D341Med (cell line): ENCODE measurements at places on chromosomes 7 and 10.

DNA sequence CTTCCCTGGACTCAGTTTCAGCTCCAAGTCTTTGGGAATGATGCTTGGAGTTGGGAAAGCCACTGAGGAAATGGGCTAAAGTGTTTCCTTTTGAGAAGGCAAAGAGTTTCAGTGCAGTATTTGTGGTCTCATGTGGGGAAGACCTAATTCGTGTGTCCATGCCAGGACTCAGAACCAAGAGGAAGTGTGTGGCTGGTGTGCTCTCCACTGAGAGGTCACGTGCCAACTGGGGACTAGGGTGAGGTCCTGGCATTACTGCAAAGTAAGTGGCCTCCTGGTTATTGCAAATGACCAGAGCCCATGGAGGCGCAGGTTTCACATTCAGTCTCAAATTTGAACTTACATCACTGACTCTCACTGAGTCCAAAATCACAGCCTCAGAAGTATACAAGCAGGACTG is 48.6 kb upstream of the ITPRID1 start:
- no peak for DNase-seq

DNA sequence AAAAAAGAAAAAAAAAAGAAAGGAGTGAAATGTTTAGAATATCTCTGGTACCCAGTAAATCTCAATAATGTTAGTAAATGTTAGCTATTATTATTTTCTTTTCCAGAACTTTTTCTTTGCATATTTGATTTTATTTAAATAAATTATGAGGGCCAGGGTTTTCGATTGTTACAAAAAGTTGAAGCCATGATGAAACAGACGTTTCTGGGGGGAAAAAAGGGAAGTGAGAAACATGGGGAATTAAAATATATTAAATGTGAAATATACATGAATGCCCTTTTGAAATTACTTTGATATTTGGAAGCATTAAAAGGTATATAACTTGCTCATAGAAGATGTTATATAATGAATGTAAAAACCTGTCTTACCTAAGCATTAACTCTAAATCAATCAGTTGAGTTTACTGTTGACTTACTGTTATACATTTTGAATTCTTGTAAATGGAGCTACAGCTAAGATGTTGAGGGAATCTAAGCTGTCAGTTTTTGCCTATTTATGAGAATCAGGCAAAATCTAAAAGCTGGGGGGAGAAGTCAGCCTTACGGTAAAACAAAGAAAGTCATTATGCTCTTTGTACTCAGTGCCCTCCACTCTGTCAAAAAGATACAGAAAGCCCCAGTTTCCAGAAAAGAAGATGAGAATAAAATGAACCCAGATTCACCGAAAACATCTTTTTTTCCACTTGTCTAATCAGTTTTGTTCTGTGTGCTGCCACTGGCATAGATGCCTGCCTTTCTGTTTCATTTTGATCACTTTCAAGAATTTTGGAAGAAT is 30.0 kb upstream of the KDM7A start:
- no peak for DNase-seq

DNA sequence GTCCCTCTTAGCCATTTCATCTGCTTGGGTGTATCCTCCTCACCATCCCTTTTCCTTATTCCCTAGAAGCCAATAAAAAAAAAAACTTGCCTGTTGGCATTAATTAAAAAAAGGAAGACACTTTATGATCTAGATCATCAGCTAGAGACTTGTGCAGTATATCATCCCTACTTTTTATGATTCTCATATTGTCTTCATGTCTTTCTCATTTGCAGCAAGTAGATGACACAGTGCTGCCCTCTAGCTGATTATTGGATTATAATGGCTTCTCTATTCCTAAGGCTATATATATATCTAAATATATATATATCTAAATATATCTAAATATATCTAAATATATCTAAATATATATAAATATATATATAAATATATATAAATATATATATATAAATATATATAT is 272.4 kb upstream of the LRGUK start:
- peak; percentile 33 for DNase-seq

DNA sequence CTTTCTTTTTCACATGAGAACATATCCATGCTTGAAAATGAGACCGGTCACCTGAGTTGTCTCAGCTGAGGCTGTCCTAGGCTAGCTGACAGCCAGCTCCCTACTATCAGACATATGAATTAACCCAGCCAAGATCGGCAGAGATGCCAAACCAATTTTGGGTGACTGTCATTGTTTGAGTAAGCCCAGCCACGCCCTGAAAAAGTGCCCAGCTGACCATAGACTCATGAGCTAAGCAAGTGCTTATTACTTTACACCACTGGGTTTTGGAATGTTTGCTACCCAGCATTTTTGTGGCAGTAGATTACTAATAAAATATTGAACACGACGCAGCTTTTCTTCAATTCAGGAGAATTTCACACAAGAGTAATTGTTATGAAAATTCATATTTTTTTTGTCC is 265.2 kb upstream of the LYZL1 start:
- DNase-seq = no peak

DNA sequence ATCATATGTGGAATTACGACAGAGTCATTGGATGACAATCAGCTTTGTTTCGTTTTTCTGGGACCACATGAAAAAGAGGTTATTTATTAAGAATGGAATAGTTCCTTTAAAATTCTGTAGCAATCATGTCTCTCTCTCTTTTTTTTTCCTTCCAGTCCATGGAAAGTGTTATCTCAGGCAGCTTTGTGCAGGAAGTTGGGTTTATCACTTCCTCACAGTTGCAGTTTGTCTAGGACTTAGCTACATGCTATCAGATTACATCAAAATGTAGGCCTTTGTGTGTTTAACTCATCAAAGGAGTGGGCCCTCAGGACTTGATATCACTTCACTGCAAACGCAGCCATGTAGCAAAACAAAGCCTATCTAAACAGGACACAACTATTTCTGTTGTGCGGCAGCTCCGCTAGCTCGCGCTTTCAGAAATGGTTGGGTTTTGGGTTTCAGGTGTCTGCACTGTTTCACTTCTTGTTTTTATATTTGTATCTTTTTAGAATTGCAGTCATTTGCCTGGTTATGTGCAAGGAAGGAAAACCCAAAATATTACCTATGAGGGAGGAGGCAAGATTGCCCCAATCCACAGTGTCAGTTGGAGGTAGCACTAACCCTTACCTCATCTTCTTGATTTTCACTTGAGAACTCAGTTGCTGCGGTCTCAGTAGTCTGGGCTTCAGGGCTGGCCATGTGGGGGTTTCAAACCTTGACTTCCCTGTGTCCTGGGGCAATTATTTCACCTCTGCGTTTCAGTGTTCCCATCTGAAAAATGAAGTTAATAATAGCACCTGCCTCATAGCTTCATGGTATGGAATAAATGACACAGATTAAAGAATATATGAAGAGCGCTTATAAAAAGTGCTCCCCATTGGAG is 66.7 kb downstream of the HHEX start:
- no peak for DNase-seq

DNA sequence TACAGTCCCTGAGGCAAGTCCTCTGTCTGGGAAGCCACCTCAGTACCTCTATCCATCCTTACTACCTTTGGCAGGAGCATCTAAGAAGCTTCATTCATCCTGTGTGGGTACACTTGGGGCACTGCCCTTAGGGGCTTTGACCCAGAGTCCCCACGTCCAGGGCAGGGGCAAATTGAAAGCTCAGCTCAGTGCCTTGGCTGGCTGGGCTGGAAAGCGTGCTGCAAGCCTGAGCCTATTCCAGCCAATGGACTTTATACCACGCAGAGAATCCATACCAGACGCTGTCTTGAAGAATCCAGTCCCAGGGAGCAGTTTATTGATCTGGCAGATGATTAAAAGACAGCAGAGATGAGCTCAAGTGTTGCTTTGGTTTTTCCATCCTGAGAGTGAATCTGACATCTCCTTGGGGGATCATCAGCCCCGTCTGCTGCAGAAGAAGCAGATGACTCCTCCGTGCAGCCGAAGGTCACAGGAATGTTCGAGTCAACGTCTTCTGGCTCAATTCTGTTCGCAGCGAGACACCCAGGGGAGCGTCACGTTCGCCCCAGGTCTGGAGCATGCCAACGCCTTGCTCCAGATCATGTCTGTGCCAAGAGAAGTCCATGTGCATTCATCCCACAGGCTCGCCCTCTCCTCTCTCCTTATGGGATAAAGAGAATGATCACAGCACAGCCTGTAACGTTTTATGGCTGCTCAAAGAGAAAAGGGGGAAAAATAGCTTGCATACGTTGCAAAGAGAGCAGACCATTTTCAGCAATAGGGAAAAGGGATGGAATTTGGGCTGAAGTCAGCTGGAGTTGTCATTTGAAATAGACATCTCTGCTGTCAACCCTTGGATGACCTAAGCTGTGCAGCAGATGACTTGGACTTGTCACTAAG is 35.8 kb upstream of the LYZL1 start:
- no peak for DNase-seq

- no peak for DNase-seq
Measured at GRCh38 chr7:77402818-77403217, 13.3 kb downstream of the GSAP start.

GRCh38 chr10:77726732-77727131 is 89.1 kb upstream of the KCNMA1 start:
- no peak for DNase-seq

GRCh38 chr10:97923476-97923875 is 73.8 kb downstream of the GOLGA7B start:
- DNase-seq = no peak

- DNase-seq = no peak
Measured at GRCh38 chr7:128415217-128415785, 5.5 kb upstream of the IMPDH1 start.

GRCh38 chr10:34746094-34746493 is 69.0 kb downstream of the PARD3 start:
- DNase-seq = no peak

DNA sequence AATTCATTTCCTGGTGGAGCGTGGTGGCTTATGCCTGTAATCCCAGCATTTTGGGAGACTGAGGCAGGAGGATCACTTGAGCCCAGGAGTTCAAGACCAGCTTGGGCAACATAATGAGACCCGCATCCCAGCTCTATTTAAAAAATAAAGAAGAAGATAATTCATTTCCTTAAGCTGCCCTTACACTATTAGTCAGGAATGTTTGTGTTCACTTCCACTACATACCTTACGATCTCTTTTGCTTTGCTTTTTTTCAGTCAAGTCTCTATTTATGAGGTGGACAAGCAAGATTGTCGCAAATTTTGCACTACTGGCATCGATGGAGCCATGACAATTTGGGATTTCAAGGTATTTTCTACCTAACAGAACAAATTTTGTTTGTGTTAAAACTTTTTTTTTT is 11.2 kb upstream of the ARPC1B start:
- no peak for DNase-seq

DNA sequence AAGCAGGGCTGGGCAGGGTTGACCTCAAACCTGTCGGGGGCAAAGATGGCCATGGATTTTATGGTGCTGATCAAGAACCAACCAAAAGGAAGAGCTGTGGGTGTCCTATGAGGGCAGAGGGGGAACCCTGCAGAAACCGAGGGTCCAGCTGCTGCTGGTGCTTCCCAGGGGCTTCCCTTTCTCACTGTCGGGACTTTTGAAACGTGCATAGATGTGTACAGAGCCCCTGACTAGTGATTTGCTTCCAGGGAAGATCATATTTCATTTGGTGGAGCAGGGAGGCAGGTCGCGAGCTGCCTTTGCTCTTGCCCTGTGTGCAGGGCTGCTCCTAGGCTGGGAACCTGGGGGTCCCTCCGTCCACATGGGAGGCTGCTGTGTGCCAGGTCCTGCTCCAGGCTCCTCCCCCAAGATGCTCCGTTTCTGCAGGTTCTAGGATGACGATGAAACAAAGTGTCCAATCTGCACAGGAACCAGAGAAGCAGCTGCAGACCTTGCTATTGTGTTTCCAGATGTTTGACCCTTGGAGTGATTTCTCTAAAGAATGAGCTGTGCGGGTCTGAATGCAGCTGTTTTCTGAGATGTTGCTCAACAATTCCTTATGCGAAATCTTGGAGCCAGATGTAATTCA is 9.4 kb upstream of the INPP5A start:
- DNase-seq = no peak

DNA sequence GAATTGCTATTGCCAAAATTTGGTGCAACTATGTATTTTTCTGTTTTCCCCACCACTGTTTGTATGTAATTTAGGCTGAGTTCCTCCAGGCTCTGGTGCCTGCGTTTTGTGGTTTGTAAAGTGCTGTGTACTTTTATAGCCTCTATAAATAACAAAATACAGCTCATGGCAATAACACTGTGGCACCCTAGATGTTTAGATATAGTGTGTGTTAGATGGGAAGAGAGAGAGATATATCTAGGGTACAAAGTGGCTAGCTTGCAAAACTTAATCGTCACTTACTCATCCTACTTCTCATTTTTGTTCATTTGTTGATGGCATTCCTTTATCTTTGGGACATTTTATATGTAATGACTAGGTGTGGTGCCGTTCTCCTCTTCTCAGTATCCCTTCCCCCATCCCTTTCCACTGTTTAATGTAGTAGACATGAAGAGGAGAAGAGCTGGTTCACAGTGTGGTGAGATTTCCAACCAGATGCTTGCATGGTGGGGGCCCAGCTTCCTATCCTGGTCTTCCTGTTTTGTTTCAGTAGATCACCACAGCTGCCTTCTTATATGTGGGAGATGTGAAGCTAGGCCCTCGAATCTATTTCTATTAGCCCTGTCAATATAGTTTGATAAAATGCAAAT is 115.0 kb downstream of the SND1 start:
- no peak for DNase-seq

DNA sequence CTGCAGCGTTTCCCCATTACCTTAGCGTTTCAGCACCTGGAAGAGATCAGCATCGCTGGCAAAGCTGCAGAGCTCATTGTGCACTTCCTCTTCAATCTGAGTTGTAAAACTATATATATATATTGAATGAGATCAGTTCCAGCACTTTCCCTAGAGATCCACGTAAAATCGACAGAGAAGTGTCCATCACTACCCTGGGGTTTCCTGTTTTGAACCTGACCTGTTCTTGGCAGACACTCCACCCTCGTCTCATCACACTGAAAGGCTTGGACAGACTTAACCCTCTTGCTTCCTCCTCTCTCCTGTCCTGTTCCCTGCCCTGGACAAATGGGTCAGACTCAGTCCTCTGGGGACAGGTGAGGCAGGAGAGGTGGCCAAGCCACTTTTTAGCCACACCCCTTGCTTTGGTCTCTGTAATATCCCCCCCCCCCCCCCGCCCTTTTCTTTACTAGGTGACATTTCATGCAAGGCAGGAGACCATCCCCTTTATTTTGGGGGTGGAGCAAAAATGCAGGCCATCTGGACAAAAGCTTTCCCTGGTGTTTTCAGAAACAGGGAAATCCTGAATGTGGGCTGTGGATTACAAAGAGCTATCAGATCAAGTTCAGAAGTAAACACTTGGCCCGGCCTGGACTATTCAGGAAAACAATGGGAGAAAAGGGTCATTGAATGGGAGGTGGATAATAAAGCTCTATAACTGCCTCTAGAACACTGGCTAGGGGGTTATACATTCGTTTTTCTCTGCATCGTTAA is 83.7 kb upstream of the KDM7A start:
- no peak for DNase-seq

GRCh38 chr10:110222641-110223297 is 15.4 kb downstream of the MXI1 start:
- no peak for DNase-seq

- no peak for DNase-seq
Measured at GRCh38 chr7:144057954-144058353, 9.2 kb downstream of the OR2A5 start.

DNA sequence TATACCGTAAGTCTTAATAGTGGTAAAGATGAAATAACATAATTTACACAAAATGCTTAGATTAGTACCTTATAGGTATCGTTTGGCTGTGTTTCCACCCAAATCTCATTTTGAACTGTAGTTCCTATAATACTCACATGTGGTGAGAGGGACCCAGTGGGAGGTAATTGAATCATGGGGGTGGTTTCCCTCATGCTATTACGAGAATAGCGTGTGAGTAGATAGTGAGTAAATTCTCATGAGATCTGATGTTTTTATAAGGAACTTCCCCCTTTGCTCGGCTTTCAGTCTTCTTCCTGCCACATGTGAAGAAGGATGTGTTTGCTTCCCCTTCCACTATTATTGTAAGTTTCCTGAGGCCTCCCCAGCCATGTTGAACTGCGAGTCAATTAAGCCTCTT is 426.3 kb upstream of the POT1 start:
- no peak for DNase-seq
